ENCODE measurements at places on chromosomes 2 and 18.

GRCh38 chr2:79112269-79112668 is 8.0 kb upstream of the REG1A start:
- H3K4me1 ChIP-seq, result no peaks in the 10 kb centered on the region
- no peaks in the 10 kb centered on the region for H3K36me3 ChIP-seq
- no peak for DNase-seq
- H3K4me3 ChIP-seq, result no peak overlapping the region

- no peak overlapping the region for H3K27ac ChIP-seq
- H3K36me3 ChIP-seq, result no peaks in the 10 kb centered on the region
- H3K27me3 ChIP-seq, result no peaks in the 10 kb centered on the region
- no peak for DNase-seq
These were observed 185.6 kb upstream of the SALL3 start for GRCh38 chr18:78794071-78794430.

DNA sequence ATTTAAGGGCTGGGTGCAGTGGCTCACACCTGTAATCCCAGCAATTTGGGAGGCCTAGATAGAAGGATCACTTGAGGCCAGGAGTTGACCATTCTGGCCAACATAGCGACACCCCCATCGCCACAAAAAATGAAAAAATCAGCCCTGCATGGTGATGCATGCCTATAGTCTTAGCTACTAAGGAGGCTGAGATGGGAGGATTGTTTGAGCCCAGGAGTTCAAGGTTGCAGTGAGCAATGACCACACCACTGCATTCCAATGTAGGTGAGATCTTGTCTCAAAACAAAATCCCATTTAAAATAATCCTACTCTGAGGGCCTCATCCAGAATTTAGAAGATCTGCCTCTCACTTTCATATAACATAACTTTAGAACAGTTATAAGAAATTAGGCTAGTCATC is 2.7 kb upstream of the SERTAD2 start:
- no peak overlapping the region for H3K4me3 ChIP-seq
- no peak overlapping the region for H3K27ac ChIP-seq
- DNase-seq, result no peak
- H3K36me3 ChIP-seq, result no peaks in the 10 kb centered on the region

- no peaks in the 10 kb centered on the region for H3K36me3 ChIP-seq
- no peak overlapping the region for H3K4me3 ChIP-seq
- no peak overlapping the region for H3K27ac ChIP-seq
- no peak for DNase-seq
- H3K4me1 ChIP-seq, result no peaks in the 10 kb centered on the region
These were observed 184.7 kb downstream of the MREG start for GRCh38 chr2:215828528-215829184.

DNA sequence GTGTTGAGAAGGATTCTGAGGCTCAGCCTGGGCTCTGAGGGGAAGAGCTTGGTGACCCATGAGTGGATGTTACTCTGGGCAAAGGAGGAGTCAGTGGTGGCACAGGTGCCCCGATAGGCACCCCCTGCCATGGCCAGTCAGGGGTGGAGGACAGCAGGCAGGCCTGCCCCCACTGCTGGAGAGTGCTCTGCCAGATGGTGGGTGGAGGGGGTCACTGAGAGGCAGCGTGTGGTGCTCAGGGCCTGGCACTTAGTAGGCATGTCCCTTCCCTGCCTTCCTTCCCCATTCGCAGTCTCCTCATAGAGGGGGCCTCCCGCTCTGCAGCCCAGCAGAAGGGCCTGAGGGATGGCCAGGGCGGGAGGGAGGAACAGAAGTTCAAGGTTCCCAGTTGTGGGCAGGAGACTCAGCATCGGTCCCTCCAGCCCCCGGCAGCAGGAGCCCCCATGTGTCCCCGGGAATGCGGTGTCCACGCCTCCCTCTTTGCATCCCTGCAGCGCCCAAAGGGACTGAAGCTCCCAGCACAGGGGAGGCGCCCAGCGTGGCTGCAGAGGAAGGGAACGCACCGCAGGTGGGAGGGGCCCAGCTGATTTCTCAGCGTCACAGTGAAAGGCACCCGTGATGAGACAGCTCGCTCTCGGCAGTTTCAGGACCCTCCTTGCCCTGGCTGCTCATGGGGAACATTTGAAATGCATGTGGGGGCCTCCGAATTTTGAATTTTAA is 5.7 kb upstream of the SNED1 start:
- peaks cover 62% of the 10 kb centered on the region for H3K4me1 ChIP-seq
- no peak for DNase-seq
- H3K4me3 ChIP-seq, result no peak overlapping the region
- H3K36me3 ChIP-seq, result no peaks in the 10 kb centered on the region

DNA sequence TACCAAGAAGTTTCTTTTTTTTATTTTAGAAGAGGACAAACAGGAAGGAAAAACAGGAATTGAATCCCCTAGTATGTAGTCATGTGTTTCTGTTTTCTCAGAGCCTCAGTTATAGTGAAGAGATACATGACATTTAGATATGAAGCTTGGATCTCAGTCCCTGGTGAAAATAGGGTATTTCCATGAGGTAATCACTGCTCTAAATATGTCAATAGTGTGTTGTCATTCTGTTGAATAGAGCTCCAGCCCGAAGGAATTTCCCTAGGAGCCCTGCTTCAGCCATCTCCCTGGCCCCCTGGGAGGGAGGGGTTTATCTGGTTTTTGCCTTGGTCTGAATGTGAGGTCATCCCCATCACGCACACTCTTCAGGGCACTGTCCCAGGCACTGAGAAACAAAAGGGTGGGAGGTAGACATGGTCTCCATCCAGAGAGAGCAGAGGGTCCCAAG is 47.1 kb upstream of the REL start:
- H3K4me1 ChIP-seq, result no peaks in the 10 kb centered on the region
- DNase-seq, result no peak
- H3K27me3 ChIP-seq, result no peaks in the 10 kb centered on the region
- H3K4me3 ChIP-seq, result no peak overlapping the region

- H3K27me3 ChIP-seq, result no peaks in the 10 kb centered on the region
- H3K4me3 ChIP-seq, result no peak overlapping the region
- no peak for DNase-seq
- H3K27ac ChIP-seq, result no peak overlapping the region
- H3K4me1 ChIP-seq, result no peaks in the 10 kb centered on the region
These were observed 25.1 kb downstream of the ABCB11 start for GRCh38 chr2:169005994-169006393.

DNA sequence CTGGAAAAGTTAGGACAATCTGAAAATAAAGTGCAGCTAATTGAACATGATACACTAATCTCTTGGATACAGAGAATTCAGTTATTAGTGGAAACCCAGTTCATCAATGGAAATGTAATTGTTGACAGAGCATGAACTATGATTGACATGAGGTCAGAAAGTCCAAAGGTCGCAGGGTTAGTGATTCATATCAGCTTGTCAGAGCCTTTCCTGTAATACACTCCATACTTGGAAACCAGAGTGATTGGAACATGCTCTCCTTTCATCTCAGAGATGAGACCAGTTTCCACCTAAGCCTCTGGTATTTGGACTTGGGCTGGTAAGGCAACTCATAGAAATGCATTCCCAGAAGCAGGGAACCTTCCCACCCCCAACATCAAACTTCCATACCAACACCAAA is 8.5 kb upstream of the NCKAP5 start:
- no peaks in the 10 kb centered on the region for H3K36me3 ChIP-seq
- no peak overlapping the region for H3K4me3 ChIP-seq
- peaks cover 8% of the 10 kb centered on the region for H3K4me1 ChIP-seq
- no peak for DNase-seq
- H3K27me3 ChIP-seq, result no peaks in the 10 kb centered on the region
- no peak overlapping the region for H3K27ac ChIP-seq

- peak; percentile 38 for DNase-seq
- peaks cover 19% of the 10 kb centered on the region for H3K4me1 ChIP-seq
- H3K4me3 ChIP-seq, result peak overlapping the region; percentile 42
These were observed 128.7 kb downstream of the UXS1 start for GRCh38 chr2:106065268-106065982.

- H3K27ac ChIP-seq, result no peak overlapping the region
- no peak overlapping the region for H3K4me3 ChIP-seq
- DNase-seq, result no peak
- H3K27me3 ChIP-seq, result no peaks in the 10 kb centered on the region
These were observed 296.2 kb upstream of the NRP2 start for GRCh38 chr2:205386109-205386508.

GRCh38 chr2:238171575-238172187 is 12.9 kb downstream of the ERFE start:
- H3K36me3 ChIP-seq, result peaks cover 79% of the 10 kb centered on the region
- H3K27me3 ChIP-seq, result no peaks in the 10 kb centered on the region
- H3K27ac ChIP-seq, result no peak overlapping the region

- DNase-seq, result no peak
- H3K27me3 ChIP-seq, result no peaks in the 10 kb centered on the region
- no peaks in the 10 kb centered on the region for H3K36me3 ChIP-seq
- H3K4me1 ChIP-seq, result no peaks in the 10 kb centered on the region
- no peak overlapping the region for H3K27ac ChIP-seq
- no peak overlapping the region for H3K4me3 ChIP-seq
These were observed 36.2 kb upstream of the TMEFF2 start for GRCh38 chr2:192230889-192231453.

DNA sequence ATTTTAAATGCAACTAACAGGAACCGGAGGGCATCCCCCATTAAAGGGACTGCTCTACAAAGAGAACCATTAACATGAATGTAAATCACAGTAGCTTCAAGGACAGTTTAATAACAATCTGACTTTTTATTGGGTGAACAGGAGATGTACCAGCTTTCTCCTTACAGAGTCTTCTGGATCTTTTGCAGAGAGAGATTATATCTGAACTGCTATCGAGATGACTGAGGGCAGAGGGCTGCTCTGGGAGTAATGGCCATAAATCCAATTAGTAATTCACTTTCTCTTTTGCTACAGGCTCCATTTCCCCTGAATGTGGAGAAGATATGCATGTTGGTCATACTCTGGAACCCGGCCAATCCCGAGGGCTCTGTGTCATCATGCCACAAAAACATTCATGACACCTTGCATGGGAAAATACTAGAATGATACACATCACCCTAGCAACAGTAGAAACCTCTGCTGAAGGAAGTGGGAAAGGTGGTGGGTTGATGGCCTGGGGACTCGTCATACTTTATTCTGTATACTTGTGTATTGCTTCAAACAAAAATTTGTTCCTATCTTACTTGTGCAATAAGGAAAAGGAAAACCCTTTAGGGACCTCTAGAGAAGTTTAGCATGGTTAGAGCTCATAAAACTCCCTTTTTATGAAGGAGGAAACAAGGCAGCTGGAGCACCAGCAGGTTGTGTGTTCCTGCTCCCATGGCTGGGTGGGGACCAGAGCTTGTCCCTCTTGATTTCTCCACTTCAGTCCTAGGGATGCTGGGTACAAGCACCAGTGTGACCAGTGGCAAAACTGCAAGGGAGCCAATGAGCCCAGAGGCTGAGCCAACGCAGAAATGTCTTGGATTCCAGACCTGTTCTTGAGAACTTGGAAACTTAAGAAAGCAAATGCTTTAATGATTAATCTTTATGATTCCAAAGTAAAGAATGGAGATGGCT is 26.0 kb downstream of the CTAGE1 start:
- H3K4me1 ChIP-seq, result no peaks in the 10 kb centered on the region
- H3K27me3 ChIP-seq, result no peaks in the 10 kb centered on the region
- no peak overlapping the region for H3K4me3 ChIP-seq
- DNase-seq, result no peak
- no peaks in the 10 kb centered on the region for H3K36me3 ChIP-seq

- no peaks in the 10 kb centered on the region for H3K27me3 ChIP-seq
- no peak overlapping the region for H3K27ac ChIP-seq
- DNase-seq, result no peak
- H3K36me3 ChIP-seq, result peaks cover 12% of the 10 kb centered on the region
These were observed 122.4 kb downstream of the NFATC1 start for GRCh38 chr18:79518028-79518682.

GRCh38 chr2:228845162-228845925 is 425.7 kb downstream of the PID1 start:
- no peak overlapping the region for H3K27ac ChIP-seq
- H3K4me3 ChIP-seq, result no peak overlapping the region
- DNase-seq, result no peak
- no peaks in the 10 kb centered on the region for H3K36me3 ChIP-seq
- peaks cover 2% of the 10 kb centered on the region for H3K27me3 ChIP-seq
- H3K4me1 ChIP-seq, result no peaks in the 10 kb centered on the region

DNA sequence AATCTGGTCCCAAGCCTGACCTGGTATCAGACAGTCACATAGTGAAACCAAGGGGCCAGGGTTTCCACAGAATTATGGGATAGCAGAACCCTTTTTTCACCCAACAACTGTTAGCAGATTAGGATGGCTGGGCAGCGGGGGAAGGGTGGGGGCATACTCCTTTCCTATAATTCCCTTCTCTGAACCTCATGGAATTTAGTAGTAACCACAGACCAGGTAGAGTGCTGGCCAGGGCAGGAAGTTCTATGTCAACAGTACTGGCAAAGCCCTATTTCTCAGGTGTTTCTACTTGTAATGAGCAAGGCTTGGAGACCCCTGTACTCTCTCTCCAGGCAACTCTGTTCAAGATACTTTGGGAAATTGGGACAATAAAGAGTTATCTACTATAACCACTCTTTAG is 174.6 kb downstream of the THADA start:
- H3K4me1 ChIP-seq, result no peaks in the 10 kb centered on the region
- no peak overlapping the region for H3K27ac ChIP-seq
- no peak overlapping the region for H3K4me3 ChIP-seq

DNA sequence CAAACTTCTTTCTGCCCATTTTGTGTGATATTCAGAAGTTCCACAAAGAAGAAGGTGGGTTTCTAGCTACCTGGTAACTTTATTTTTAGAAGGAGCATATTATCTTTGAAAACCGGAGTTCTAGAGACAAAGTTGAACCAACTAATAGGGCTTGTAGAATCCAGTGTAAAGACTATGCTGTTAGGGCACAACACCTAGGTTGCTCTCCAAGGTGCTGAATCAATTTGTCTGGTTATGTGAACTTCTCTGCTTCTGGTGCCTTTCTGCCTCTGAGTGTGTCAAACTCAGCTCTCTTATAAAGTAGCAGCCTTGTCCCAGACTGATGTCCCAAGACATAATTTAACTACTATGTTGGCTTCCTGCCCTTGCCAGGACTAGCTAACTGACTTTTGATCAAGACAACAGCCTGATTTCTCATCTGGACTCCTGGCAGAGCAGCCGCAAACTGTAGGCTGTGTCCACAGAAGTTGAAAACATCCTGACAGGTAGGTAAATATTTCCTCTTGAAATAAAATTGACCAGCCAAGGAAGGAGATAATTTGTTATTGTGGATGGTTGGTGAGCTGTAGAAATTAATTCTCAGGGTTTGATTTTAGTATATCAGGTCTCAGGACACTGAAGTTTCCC is 119.4 kb downstream of the CYRIA start:
- no peaks in the 10 kb centered on the region for H3K36me3 ChIP-seq
- no peak overlapping the region for H3K27ac ChIP-seq
- DNase-seq, result peak; percentile 49
- H3K4me1 ChIP-seq, result no peaks in the 10 kb centered on the region
- H3K4me3 ChIP-seq, result no peak overlapping the region

DNA sequence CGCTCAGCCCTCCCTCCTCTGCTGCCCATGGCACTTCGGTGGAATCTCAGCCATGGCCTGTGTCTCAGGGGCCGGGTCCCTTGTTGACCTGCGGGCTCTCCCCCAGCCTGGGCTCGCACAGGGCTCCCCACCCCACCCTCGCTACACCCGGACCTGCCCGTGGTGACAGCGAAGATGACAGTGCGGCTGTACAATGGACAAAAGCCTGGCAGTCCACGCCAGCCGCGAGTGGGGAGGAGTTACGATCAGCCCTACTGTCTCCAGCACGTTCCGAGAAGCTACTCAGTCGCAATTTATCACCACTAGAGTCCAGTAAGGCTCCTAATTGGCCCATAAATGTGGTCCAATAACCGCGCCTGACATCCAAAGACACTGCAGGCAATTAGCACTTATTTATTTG is 31.6 kb downstream of the GBX2 start:
- H3K4me3 ChIP-seq, result no peak overlapping the region
- DNase-seq, result no peak
- H3K27ac ChIP-seq, result no peak overlapping the region
- no peaks in the 10 kb centered on the region for H3K27me3 ChIP-seq

- H3K27me3 ChIP-seq, result no peaks in the 10 kb centered on the region
- no peak overlapping the region for H3K4me3 ChIP-seq
- H3K36me3 ChIP-seq, result no peaks in the 10 kb centered on the region
- H3K4me1 ChIP-seq, result no peaks in the 10 kb centered on the region
- H3K27ac ChIP-seq, result no peak overlapping the region
These were observed 226.9 kb downstream of the TMEM163 start for GRCh38 chr2:134491771-134492441.

Data from spinal cord (tissue), 10 donors.